ENCODE measurements at places on chromosomes 12 and 14.

GRCh38 chr12:113361574-113362370 is 3.4 kb downstream of the PLBD2 start:
- DNase-seq = no peak

- DNase-seq = no peak
Observed at GRCh38 chr12:131570596-131570995, 140.3 kb upstream of the SFSWAP start.

- no peak for DNase-seq
Observed at GRCh38 chr12:62801796-62802195, 133.2 kb downstream of the PPM1H start.

- DNase-seq = no peak
Observed at GRCh38 chr14:57254884-57255283, 13.8 kb downstream of the EXOC5 start.

- DNase-seq = no peak
Observed at GRCh38 chr12:63814146-63814772, 30.2 kb upstream of the SRGAP1 start.
